ENCODE measurements at places on chromosomes 6 and 20.

- no peak for DNase-seq
Measured at GRCh38 chr6:126048635-126049034, 62.3 kb downstream of the TRMT11 start.

DNA sequence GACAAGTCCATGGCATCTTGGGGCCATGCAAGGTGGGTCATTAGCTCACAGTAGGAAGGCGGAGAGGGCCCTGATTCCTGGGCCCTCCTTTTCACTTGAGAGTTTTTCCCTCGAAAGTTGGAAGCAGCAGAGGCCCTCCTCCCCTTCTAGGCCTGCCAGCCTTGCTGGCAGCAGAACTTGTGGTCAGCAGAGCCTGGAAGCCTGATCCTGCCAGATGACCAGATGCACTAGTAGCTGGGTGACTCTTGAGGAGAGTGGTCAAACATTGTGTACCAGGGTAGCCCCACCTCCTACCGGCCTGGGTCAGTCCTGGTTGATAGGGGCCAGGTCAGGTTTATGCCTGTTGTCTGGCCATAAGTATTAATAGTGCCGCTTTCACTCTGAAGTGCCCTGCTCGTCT lies 3.8 kb upstream of the HMGA1 start:
- no peak for DNase-seq

- no peak for DNase-seq
Measured at GRCh38 chr6:42405021-42405420, 46.7 kb downstream of the TRERF1 start.

DNA sequence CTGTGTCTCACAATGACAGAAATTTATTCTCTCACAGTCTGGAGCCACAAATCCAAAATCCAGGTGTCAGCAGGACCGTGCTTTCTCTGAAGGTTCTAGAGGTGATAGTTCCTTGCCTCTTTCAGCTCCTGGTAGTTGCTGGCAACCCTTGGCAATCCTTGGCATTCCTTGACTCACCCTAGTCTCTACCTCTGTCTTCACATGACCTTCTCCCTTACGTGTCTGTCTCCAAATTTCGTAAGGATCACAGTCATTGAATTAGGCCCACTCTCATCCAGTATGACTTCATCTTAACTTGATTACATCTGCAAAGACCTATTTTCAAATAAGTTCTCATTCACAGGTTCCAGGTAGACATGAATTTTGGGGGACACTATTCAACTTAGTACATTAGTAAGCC lies 143.1 kb downstream of the CEP57L1 start:
- DNase-seq = no peak

DNA sequence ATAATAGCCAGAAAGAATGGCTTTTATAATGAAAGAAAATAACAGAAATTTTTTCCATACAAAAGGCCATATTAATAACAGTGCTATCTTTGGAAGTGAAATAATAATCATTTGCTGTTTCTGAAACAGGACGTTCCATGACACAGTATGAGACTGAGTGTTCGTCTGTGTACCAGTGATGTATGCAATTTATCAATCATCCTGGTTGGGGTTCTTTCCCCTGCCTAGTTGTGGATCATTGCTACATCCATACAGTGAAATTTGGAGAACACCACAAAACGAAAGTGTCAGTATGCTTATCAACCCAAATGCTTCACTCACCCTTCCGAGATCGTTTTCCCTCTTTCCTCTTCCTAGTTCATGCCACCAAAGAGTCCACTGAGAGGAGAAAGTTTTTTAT lies 151.4 kb upstream of the PRDM1 start:
- no peak for DNase-seq

DNA sequence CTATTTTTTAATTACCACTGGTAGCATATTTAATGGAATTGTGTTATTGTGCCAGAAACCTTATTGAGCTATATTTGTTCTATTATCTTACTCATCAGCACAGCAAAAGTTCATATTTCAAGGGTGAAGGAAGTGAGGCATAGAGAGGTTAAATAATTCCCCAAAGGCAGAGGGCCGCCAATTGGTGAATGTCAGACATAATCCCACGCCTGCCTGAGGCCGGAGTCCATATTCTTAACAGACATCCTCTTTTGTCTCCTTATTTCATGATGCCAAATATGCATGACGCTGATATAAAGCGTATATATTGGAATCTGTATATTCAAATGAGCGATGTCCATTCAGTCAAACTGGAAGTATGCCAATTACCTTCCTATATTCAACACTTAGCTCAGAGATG lies 505.0 kb upstream of the SLC35B3 start:
- DNase-seq = no peak

DNA sequence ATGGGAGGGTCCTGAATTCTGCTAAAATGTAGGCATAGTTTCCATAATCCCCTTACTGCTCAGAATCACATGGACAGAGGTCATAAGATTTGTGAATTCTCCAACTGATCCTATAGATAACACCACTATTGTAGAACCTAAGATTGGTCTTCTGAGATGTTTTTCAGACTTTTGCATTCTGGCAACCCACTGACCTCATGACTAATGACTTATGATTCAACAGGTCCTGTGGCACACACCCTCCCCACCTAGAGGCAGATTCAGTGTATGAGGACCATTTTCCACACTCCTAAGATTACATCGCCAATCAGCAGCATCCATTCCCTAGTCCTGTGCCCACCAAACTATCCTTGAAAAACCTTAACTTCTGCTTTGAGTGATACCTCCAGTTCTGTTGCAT lies 207.2 kb downstream of the BTBD9 start:
- DNase-seq = no peak

DNA sequence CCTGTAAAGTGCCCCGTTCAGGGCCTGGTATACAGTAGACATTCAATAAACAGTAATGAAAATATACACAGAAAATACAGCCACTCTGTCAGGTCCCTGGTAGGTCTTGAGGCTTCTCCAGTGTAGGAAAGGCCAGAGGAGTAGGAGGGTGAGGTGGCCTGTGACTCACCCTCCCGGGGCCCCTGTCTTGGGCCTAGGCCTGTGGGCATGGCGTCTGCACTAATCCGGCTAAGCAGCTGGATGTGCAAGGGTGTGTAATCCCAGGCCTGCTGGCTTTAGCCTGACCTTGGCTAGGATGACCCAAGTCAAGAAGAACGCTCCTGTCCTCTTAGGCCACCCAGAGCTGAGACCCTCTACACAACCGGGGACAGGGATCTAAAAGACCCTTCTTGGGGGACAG lies 84.9 kb downstream of the KCNB1 start:
- no peak for DNase-seq

GRCh38 chr6:2632368-2632767 lies 118.4 kb downstream of the MYLK4 start:
- no peak for DNase-seq

- no peak for DNase-seq
Measured at GRCh38 chr6:160435935-160436334, 87.8 kb downstream of the SLC22A3 start.

GRCh38 chr6:28618898-28619555 lies 93.3 kb downstream of the GPX5 start:
- no peak for DNase-seq

DNA sequence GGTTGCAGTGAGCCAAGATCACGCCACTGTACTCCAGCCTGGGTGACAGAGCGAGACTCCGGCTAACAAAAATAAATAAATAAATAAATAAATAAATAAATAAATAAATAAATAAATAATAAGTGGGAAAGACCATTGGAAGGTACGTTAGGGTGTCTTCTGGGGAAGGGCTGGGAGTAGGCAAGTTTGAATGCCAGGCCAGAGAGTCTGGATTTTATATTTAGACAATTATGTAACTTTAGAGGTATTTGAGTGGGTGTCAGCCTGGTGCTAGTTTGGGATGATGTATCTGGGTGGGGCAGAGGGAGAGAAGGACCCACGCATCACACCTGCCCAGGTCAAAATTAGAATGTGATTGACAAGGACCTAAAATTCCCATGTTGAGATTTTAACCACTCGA lies 108.5 kb upstream of the PRND start:
- DNase-seq = no peak

DNA sequence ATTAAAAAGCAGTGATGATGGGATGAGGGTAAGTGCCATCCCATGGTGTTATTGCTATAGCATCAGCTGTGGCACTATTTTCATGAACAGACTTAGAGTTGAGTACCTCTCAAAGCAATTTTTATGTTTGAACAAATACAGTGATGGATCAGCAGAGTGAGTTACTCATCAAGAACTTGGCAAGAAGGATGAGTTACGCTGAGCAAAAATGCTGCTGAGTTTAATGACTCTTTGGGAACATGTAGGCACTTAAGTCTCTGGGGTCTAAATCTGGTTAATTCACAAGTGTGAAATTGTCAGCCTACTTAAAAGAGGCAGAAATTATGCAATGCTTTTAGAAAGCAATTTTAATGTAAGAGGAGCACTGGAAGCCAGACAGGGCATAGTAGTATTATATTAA lies 78.5 kb upstream of the AHI1 start:
- DNase-seq = no peak

- DNase-seq = no peak
Measured at GRCh38 chr6:45661661-45662060, 283.9 kb upstream of the SUPT3H start.

- DNase-seq = no peak
Measured at GRCh38 chr20:25539742-25540672, 45.3 kb downstream of the NINL start.

DNA sequence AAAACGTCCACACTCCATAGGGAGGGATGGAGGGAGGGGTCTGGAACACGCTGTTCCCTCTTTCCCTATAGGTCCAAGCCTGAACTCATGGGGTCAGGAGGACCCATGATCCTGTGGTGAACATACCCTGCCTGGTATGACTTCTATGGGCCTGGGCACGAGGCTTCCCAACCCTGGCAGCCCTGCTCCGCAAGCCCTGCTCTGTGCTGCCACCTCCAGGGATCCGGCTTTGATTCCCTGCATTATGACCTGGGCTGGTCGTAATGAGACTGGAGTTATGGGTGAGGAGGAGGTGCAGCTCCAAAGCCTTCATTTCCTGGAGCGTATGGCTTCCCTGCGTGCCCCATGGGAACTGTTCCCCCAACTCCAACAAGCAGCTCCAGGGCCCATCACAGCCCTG lies 54.9 kb downstream of the CDH22 start:
- no peak for DNase-seq

GRCh38 chr6:13194852-13195251 lies 133.5 kb downstream of the TBC1D7 start:
- no peak for DNase-seq

- DNase-seq = no peak
Measured at GRCh38 chr6:111662072-111662793, 56.6 kb upstream of the TRAF3IP2 start.

DNA sequence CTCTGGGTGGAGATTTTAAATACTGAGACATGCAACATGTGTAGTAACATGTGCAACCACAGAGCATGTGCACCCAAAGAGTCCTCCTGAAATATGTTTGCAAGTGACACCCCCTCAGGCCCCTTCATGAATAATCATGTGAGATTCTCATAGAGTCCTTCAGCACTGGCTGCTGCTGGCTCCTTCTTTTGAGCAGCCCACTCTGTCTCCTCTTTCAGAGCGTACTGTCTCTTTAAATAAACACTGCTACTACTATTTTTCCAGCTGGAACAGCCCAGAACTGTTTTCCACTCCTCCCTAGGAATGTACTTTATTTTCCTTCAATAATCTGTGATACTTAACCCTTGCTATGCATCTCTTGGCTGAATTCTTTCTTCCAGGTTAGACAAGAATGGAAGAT lies 42.0 kb downstream of the HLA-DRB5 start:
- DNase-seq = no peak

- no peak for DNase-seq
Measured at GRCh38 chr6:168367285-168367751, 47.7 kb upstream of the DACT2 start.

DNA sequence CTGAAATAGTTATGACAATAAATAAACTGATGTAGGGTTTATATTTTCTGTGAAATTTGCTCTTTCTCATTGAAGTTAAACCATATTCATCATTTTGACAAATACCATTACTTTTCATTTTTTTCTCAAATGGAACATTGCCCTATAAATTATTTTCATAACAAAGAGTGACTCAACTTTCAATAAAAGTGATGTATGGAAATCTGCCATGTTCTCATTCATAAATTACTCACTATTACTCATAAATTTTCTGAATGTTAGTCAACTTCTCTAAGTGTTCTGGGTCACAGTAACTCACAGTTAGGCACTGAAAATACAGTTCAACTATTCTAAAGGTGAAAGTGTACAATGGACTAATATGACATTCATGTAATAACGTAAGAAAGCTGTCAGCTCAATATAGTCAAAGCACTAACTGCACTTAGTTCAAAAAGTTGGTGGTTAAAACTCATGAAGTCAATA lies 19.0 kb upstream of the STX11 start:
- no peak for DNase-seq

DNA sequence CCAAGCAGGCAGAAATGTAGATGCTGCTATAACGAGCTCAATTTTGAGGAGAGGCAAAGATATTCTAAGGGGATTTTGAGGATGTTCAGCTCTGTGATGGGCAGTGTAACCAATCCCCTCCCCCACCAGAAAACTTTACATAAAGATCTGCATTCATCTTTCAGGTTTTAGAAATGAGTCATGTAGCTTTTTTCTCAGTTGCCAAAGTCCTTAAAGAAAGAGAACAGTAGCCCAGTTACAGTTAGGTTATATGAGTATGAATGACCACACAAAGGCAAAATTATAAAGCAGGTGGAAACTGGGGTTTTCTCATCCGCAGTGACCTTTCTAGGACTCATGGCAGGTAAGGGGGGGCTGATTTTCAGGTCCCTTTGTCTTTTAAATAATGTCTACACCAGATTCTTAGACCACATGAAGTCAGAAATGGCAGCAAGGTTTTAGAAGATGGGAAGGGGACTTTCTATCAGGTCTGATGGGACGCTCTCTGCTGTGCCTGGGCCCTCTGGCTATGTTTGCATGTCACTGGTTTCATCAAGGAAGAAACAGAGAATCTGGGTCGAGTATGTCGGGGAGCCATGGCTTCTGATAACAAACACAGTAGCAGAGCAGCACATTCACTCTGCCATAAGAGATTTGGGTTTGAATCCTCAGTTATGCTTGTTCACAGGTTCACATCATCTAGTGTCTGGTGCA lies 94.7 kb downstream of the CLIC5 start:
- no peak for DNase-seq

DNA sequence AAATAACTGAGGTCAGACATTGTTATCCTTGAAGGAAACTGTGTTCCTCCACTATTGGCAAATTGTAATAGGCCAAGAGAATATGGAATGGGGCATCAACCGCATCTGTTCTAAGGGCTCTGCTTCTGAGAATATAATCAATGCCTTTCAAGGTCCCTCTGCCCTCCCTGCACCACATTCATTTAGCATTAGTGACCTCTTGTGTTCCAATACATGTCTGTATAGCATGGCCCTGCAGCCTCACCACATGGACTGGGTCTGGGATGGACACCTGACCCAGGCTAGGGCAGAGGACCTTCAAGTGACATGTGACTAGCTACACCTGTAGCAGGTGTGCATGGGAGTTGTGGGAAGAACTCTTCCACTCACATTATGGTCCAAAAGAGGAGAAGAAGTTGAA lies 14.2 kb downstream of the BTN3A1 start:
- DNase-seq = no peak

Measured in stimulated activated CD8-positive, alpha-beta memory T cell treated with anti-CD3 and anti-CD28 coated beads, Interleukin-7, amount 100 ng/mL, for 1 hour (primary cell).